ENCODE measurements at places on chromosomes 7 and 10.

DNA sequence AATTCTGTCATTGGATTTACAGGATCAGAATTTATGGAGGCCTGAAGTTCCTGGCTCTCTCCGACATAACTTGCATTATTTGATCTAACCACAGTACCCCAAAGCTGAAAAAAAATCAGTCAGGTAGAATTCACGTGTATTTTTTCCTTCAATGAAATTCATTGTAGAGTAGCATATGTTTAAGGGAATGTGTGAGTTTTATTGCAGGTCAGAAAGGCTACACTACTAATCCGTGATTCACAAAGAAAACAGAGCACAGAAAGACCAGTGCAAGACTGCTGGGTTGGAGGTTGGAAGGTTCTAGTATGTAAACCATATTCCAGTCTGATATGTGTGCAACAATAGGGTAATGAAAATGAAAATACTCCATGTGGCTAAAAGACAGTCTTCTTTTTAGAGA is 247.0 kb upstream of the FERD3L start:
- DNase-seq: no peak

DNA sequence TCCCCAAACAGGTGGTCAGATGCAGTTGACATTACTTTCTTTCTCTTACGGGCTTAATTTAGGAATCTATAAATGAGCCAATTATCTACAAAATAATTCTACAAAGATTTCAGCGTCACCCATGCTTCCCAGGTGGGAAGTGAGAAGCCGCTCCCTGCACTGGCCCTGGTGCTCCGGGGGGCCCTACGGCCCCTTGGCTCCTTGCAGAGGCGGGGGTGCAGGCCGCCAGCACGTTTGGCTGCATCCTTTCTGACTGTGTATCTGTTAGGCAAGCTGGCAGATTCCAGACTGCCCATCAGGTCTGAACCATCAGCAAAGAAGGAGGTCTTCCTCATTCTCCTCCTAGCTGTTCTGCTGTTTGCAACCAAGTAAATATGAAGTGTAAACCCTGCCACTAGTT is 16.3 kb downstream of the VWC2 start:
- no peak for DNase-seq

DNA sequence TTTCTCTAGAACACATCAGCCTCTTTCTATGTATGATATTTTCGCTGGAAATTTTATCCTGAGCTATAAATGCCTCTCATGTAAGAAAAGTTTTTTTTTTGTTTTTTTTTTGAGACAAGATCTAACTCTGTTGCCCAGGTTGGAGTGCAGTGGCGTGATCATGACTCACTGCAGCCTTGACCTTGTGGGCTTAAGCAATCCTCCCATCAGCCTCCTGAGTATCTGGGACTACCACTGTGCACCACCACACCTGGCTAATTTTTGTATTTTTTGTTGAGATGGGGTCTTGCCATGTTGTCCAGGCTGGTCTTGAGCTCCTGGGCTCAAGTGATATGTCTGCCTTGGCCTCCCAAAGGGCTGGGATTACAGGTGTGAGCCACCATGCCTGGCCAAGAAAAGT is 80.4 kb downstream of the ADK start:
- no peak for DNase-seq

GRCh38 chr10:84766923-84767322 is 438.5 kb downstream of the CCSER2 start:
- DNase-seq: no peak

- peak; percentile 85 for DNase-seq
These were observed at the start of gene FAM20C for GRCh38 chr7:191981-192649. Gene FAM20C (plus strand): TSS chr7:192571. CDS start chr7:193200, 629 bp downstream.

- DNase-seq: peak; percentile 63
These were observed 47.3 kb upstream of the INSYN2A start for GRCh38 chr10:127243490-127244272.

- no peak for DNase-seq
These were observed 503.8 kb downstream of the INHBA start for GRCh38 chr7:41199136-41199535.

DNA sequence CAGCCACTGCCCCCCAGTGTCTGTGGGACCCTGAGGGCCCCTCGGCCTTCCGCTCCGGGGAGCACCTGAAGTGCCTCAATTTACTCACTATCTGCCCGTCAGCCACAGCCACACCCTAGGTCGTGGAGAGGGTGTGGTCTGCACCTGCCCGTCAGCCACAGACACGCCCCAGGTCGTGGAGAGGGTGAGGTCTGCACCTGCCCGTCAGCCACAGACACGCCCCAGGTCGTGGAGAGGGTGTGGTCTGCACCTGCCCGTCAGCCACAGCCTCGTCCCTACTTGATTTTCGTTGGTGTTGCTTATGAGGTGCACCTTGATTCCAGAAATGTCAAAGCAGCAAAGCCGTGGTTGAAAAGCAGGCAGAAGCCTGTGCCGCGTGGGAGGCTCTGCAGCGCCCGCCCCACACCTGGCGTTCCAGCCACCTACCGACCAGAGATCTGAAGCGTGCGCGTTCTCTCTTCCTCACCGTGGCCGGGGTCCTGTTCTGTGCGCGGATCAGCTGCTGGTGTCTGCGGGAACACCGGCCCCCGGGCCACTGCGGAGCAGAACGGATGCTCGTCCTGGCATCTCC is 101.6 kb downstream of the DYNC2I1 start:
- DNase-seq: peak; percentile 69

Data from head of caudate nucleus (tissue), 42 donors.